T follicular helper cell (primary cell): ENCODE measurements at places on chromosomes 16 and 17.

DNA sequence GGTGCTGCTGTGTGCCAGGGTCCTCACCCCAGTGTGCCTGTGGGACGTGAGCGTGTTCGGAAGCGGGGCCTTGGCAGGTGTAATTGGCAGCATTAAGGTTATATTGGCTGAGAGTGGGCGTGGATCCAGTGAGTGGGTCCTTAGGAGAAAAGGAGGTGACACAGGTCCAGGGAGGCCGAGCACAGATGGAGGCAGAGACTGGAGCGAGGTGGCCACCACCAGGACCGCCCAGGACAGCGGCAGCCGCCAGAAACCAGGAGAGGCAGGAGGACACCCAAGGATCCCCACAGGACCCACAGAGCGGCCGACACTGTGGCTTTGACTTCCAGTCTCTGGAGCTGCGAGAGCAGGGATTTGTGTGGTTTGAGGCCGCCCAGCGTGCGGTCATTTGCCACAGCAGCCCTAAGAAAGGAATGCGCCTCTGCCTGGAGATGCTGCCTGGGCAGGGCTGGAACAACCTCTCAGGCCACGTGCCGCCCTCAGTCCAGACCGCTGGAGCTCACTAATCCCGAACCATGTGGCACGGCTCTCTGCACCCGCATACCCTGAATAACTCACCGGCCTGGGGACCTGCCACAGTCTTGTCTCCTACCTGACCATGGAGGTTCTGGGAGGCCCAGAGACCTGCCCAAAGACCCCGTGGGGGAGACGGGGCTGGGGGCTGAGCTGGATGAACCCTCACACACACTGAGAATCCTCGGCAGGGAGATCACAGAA, 45.4 kb downstream of the SOX8 start:
- DNase-seq, result no peak

GRCh38 chr16:69794486-69794885, 32.4 kb downstream of the WWP2 start:
- no peak for DNase-seq

DNA sequence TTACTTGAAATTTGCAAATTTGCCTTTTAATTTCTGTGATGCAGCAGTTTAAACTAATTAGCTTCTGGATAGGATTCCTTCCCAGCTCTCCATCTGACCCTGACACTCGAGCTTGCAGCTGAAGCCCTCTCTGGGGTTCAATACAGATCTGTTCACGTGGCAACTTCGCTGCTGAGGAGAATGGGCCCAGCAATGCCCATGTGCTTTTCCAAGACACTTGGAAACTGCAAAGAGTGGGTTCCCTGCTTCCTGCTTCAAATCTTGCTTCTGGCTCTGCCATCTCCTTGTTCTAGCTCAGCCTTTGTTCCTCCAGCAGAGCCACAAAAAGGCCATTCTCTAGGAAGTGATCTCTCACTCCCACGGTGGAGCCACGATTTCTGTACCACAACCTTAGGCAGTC, 50.0 kb upstream of the IRX6 start:
- no peak for DNase-seq

DNA sequence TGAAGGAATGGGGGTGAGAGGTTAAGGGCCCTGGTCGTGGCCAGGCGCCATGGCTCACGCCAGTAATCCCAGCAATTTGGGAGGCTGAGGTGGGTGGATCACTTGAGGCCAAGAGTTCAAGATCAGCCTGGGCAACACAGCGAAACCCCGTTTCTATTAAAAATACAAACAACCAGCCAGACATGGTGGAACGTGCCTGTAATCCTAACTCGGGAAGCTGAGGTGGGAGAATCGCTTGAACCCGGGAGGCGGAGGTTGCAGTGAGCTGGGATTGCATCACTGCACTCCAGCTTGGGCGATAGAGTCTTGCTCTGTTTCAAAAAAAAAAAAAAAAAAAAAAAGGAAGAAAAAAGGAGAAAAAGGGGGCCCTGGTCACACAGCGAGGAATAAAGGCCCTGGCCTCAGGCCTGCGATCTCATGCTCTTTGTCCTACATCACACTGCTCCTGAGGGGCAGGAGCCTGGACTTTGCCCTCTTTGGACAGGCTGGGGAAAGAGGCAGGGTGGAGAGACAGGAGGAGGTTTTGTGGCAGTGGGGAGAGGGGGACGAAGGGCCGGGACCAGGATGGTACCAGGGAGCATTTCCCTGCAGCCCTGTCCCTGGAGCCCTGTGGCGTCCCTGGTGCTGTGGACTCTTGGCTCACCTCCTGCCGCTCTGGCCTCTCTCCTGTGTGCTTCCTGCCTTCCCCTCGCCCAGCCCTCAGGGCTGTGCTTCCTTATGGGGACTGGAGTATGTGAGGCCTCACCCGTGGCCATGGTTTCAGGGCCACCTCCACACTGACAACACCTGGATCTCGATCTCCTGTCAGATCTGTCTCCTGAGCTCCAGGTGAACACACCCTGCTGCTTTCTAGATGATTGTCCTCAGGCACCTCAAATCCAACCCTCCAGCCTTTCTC, 19.7 kb upstream of the SLC25A19 start:
- no peak for DNase-seq

DNA sequence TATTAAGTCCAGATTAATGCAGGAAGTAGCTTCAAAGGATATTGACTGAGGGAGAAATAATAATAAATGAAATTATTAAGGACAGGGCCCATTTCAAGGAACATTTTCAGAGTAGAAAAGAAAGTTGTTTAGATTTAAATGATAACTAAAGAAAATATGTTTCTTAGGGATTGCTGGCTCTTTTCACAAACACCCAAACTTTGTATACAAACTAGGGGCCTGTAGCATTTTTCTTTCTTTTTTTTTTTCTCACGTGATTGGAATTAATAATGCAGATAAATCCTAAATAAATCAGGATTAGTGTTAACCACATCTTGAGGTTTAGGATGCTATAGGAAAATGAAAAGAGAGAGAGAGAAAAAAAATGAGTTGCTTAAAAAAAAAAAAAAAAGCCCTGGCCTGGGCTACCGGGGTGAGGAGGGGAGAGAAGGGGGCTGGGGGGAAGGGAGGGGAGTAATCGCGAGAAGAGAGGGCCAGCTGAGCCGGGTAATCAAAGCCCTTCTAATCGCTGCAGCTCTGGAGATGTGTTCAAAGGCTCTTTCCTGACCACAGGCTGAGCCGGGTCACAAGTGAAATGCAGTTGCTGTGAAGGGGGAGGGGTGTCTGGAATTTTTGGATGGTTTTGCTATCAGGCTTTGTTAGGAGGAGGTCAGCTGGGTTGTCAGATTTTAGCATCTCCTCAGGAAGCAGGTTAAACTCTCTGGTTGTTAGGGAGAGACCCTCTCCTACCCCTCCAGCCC, 104.6 kb upstream of the ZFHX3 start:
- no peak for DNase-seq

- DNase-seq, result no peak
Measured at GRCh38 chr17:76131051-76131691, 9.9 kb downstream of the FOXJ1 start.

- no peak for DNase-seq
Measured at GRCh38 chr17:43898446-43898845, 8.9 kb downstream of the MPP2 start.

DNA sequence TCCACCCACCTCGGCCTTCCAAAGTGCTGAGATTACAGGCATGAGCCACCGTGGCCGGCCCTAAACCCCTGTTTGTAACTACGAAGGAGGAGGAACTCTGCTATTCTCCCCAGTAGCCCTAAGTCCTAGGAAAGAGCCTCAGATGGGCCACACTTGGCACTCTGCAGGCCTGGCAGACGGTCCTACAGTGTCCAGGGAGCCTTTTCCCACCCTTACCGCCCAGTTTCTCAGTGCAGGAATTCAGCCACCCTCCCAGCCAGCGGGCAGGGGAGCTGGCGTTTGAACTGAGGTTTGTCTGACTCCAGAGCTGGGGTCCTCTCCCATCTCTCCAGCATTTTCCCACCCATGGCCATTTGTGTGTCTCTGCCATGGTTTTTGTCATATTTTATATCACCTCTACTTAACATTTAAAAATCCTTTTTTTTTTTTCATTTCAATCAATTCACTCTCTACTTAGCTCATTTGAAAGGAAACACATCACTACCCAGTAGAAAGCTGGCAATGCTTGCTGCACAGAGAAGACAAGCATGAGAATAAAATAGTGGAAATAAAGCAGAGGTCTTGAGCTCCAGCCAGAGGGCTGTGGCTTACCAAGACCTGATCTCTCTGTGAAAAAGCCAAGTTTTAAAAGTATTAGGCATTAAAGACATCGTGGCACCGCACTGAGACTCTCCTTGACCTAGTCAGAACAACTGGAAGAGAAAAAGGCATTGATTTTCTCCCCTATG, 34.9 kb downstream of the BCO1 start:
- DNase-seq, result no peak

DNA sequence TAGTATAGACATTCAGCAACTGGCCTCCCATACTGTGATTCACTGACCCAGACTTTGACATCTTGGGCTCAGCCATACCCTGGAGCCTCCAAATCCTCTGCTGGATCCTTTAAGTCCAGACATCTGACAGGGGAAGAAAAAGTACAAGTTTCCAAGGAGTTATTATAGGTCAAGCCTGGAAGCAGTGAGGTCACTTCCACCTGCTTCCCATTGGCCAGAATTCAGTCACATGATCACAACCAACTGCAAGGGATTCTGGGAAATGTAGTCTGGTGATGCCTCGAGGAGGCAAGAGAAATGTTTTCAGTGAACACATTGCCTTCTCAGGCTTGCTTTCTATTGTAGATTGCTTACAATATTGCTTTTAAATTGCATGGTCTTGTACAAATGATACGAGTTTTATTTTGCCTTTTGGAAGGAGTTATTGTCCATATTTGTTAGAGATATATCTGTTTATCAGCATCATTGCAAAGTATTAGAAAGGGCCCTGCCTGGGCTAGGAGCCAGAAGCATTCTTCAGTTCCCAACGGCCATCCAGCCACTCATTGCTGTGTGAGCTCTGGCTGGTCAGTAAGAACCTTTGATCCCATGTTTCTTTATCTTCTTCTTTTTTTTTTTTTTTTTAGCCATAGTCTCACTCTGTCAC, 696.9 kb downstream of the WWOX start:
- no peak for DNase-seq

DNA sequence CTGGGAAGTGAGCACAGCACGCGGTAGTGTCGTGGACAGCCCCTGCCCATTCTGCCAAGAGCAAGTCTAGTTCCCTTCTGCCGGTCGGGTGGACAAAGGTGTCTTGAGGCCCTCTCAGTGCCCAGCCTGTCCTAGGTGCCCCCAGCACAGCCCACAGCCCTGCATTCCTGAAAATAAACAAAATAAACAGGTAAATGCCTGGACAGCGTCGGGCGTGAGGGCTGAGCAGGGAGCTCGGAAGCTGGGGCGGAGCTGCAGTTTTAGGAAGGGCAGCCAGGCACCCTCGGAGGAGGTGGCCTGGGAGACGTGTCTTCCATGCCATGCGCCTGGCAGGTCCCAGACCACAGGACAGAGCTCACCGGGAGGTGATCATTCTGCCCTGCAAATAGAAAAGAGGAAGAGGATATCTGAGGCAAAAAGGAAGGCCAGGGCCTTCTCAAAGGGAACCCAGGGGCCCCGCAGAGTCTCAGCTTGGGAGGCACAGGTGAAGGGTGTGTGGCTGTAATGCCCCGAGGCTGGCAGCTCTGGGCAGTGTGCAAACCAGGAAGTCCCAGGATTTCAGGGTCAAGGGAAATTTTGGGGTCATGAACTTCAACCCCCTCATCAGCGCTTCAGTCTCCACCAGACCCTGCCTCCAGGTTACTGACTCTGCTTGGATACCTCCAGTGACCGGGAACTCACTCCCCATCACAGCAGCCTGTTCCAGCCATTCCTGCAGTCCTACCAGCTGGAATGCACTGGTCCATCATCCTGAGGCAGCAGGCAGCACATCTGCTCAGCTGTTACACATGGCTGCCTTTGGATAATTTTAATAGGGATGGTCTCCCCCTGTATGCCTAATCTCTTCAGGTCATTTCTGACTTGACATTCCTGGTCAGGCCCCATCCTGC, 1.7 kb downstream of the ZNF469 start:
- DNase-seq, result no peak

- DNase-seq, result no peak
Measured at GRCh38 chr17:27494192-27495091, 38.2 kb downstream of the KSR1 start.
